ENCODE measurements at places on chromosomes 12 and 14.

- DNase-seq, result no peak
Observed at GRCh38 chr12:124150168-124150567, 144.7 kb upstream of the RFLNA start.

- DNase-seq, result no peak
Observed at GRCh38 chr12:26976687-26977086, 37.5 kb downstream of the TM7SF3 start.

GRCh38 chr14:91708795-91709194, 23.1 kb downstream of the CATSPERB start:
- DNase-seq, result no peak

DNA sequence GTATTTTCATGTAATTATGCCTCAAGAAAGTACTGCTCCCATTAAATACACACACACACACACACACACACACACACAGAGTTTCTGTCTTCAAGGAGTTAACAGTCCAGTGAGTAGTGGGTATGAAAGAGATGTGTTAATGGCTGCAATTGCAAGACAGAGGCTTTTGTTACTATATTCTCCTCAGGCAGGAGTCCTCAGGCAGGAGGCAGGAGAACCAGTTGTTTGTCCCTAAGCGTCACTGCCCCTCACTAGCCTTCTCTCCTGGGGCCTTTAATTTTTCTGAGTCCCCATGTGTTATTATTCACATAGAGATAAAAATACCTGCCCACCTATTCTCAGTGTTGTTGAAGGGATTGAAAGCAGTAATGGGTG, 31.2 kb downstream of the DAD1 start:
- DNase-seq, result no peak

- DNase-seq, result no peak
Observed at GRCh38 chr14:80477388-80478160, 266.3 kb upstream of the DIO2 start.

DNA sequence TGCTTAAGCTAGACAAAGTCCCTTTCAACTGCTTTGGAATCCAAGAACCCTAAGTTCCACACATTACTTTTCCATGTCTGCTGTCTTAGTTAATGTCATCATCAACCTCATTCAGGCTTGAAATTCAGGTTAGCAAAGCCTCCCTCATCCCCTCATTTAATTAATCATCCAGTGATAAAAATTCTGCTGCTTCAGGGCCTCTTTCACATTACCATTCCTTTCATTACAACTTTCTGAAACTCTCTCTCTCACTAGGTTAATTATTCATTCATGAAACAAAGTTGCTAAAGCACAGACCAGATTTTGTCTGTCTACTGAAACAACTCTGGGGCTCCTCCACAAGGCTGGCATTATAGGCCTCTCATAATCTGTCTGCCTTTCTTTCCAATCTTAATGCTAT, 9.4 kb upstream of the VTI1B start:
- no peak for DNase-seq

GRCh38 chr12:13165617-13166041, 30.9 kb upstream of the EMP1 start:
- DNase-seq, result peak; percentile 38

DNA sequence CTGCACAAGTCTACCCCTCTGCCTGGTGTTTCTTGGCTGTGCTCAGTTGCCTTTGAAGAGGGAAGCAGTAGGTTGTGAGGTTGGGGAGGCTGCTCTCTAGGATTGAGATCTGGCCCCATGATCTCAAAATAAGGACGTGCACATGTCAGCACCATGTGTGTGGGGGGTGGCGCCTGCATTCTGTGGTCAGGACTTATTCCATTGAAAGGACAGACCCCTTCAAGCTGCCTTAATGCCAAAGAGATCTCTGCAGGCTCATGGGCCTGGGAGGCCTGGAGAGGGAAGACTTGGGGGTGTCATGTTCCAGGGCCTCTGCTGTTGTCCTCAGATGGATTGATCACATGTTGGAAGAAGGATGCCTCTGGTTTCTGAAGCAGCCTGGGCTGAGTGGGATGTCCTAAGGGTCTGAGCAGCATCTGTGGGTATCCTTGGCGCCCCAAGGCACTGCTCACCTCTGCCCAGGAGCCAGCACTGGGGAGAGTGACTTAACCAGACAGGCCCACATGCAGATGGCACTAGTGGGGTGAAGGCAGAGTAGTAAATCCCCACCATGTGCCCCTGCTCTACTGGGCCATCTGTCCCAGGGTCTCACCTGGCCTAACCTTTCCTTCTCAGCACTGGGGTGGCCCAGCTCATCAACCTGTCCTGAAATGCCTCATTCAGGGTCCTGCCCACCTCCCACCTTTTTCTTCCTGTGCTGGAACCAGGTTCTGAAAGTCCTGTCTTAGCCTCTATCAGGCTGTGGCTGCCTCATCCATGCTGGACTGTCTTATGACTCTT, 118.9 kb downstream of the ADGRD1 start:
- no peak for DNase-seq

- no peak for DNase-seq
Observed at GRCh38 chr12:92357584-92358261, 212.1 kb upstream of the BTG1 start.
